ENCODE measurements at places on chromosomes 4 and X.

DNA sequence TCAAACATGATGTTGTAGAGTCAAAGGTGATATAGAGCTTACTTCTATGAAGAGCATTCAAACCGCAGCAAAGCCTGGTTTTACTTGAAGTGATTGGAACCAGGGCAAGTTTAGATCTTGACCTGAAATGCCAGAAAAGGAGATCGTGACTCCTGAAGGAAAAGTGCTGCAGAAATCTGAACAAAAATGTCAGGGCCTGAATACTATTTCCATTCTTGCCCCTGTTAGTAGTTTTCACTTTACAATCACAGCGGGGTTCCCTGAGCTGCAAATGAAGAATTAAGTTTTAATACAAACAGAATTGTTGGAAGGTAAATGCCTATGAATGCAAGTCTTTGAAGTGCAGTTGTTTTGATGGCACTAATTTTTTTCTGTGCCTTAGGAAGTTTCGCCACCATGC lies 4.1 kb downstream of the SLIT2 start:
- DNase-seq, result no peak

- DNase-seq, result no peak
Observed at GRCh38 chrX:17542123-17542522, 167.1 kb downstream of the NHS start.

- no peak for DNase-seq
Observed at GRCh38 chr4:76003620-76004019, 3.7 kb downstream of the CXCL9 start.

GRCh38 chrX:56975611-56976010 lies 19.7 kb downstream of the SPIN3 start:
- no peak for DNase-seq

DNA sequence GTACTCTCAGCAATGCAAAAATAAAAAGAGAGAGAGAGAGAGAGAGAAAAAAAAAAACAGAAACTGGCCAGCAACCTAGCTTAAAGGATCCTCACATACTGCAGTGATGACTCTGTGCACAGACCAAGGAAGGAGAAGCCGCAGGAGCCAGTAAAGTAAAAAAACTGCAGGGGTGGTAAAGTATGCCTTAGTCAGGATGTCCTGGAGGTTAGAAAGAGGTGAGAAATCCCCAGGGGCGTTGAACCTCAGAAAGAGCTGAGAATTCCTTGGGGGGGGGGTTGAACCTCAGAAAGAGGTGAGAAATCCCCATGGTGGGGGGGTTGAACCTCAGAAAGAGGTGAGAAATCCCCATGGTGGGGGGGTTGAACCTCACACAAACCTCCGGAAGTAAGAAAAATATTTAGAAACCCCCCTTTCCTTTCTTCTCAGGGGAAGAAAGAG lies 48.0 kb downstream of the MAGEA9 start:
- no peak for DNase-seq

GRCh38 chrX:39022106-39022505 lies 220.8 kb downstream of the MID1IP1 start:
- DNase-seq, result no peak

GRCh38 chr4:150679765-150680343 lies 97.9 kb downstream of the MAB21L2 start:
- DNase-seq, result no peak

- no peak for DNase-seq
Observed at GRCh38 chr4:88204882-88205281, 46.4 kb upstream of the ABCG2 start.

GRCh38 chr4:149553959-149554520 lies 261.6 kb downstream of the IQCM start:
- DNase-seq, result no peak

DNA sequence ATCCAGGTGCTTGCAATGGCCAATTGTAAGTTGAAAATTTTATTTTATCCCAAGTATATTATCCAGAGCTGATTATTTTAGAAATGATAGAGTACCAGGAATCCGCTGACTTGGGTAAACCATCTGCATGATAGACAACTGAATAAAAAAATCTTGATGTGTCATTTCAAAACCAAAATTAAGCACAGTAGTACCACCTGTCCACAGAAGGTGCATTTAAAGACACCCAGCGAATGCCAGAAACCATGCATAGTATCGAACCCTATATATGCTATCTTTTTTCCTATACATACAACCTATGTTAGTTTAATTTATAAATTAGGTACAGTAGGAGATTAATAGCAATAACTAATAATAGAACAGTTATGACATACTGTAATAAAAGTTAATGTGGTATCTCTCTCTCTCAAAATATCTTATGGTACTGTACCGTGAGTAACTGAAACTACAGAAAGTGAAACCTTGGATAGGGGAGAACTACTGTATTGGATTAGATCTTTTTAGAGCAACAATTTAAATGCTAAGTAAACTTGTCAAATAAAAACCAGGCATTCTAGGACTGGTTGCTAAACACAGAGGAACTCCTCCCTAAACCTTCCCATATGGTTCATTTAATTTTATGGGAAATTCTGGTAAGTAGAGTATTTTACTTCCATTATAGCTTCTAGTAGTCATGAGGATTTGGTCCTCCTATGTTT lies 6.2 kb downstream of the NEIL3 start:
- no peak for DNase-seq

DNA sequence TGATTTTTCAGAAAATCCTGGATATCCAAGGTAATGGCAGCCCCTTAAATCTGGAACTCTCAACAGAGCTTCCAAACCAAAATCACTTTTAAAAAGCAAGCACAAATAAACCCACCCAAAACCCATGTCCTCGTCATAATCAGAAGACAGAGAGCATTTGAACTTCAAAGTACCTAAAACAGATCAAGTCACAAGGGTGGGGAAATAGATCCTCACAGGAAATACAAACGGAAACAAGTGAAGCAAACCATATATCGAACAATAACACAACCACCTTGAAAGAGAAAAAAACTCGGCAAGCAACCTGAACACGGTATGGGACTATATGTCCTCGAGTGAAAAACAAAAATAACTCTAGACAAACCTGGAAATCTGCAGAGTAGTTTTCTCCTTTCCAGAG lies 15.9 kb upstream of the CCNQ start:
- no peak for DNase-seq

DNA sequence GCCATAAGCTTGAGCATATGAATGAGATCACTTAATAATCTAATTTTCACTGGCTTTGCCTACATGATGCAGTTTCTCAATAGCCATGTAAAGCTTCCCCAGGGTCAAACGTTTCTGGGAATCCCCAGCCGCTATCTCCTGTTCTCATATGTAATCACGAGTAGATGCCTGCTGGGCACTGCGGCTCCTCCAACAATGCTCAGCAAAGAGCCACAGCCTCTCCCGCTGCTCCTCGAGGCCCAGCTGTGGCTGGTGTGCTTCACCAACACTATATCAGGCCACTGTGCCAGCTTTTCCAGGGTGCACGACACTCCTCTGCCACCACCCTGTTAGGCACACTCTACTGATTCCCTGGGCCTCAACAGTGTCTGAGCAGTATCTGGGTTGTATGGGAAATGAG lies 78.3 kb upstream of the RASGEF1B start:
- no peak for DNase-seq

DNA sequence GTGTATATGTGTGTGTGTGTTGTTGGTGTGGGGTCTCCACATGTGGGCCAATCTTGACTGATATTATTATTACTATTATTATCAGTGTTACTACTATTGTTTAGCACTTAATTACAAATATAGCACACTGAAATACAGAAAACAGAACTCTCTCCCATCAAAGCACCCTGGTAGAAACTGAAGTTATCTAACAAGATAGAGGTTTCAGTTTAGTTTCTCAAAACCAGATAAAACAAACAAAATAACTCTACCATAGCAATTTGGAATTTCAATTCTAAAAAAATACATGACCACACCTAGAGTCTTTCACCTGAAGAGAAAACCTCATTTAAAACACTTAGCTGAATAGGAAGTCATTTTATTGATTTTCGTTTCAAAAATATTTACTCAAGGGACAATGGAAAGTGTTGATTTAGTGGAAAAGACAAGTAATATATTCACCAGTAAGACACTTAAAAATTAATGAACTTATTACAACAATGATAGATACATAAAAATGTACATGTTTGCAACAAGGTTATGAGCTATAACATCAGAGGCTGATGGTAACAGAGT lies 252.3 kb downstream of the PDHA2 start:
- no peak for DNase-seq

DNA sequence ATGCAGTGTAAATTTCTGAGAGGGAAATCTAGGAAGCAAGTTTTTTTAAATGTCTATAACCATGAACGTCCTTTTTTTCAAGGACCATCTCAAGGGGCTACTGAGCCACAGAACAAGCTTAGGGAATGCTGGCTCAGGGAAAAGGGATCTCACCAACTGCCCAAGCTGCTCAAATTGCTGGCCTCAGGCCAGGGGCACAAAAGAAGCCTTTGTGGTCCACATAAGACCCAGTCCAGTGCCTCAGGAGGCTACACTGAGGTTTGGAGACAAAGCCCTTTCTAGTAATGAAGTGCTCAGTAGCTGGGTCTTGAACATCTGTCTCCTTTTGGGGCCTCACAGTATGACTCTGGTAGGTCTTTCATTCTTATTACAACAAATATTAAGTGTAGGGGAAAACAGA lies 305.5 kb downstream of the RAB28 start:
- no peak for DNase-seq

All from 8988T (cell line).